CD4-positive, alpha-beta T cell treated with Interferon gamma for 1 hour (primary cell): ENCODE measurements at places on chromosomes 16 and 17.

DNA sequence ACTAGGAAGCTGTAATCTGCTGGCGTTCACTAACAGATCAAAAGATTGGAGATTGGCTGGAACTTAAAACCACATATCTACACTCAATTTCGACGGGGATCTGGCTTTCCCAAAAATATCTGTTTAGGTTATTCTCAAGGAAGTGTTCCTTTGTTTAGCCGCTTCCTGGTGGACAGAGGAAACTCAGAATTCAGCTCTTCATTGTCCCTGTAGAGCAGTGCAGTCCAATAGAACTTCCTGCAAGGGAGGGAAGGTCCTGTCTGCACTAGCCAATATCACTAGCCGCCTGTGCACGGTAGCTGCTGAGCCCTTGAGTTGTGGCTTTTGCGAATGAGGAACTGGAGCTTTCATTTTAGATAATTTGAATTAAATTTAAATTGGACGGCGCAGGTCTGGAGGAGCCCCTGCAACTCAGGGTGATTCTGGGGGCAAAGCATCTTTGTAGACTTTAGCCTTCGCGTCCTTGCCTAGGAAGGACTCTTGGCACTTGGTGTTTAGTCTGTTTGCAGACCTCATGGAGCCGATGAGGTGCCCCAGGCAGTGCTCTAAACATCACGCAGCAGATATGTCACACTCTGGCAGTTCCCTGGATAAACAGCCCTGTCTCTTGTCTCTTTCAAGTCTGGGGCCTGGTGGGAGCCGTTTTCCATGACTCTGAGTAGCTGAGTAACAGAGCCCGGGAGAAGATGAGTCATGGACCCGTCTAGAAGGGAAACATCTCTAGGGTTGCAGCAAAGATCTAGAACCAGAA lies 122.2 kb downstream of the CCDC182 start:
- DNase-seq: no peak

DNA sequence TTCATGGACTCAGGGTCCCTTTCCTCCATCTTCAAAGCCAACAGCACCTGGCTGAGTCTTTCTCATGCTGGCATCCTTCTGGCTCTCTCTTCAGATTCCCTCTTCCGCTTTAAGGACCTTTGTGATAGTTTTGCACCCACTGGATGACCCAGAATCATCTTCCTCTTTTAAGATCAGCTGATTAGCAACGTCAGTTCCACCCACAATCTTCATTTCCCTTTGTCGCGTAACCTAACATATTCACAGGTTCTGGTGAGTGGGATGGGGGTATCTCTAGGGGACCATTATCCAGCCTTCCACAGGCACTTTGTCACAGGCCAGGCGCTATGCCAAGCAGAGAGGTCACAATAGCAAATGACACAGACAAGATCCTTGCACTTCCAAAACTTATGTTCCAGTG lies 593.8 kb downstream of the MAF start:
- DNase-seq: no peak

DNA sequence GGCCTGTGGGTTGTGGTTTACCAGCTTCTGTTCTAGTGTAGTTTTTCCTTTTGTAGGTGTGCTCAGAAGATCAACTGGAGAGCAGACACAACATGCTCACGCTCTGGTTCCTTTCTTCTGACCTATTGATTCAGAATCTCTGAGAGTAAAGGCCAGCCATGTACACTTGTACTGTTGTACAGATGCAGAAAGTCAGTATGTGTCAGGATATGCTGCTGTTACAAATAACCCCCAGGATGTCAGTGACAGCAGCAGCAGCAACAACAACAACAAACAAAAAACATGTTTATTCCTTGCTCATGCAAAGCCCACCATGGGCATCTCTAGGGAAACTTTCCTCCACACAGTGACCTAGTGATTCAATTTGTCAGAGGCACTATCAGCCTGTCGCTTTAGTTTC lies 154.8 kb upstream of the RBFOX1 start:
- DNase-seq: no peak

DNA sequence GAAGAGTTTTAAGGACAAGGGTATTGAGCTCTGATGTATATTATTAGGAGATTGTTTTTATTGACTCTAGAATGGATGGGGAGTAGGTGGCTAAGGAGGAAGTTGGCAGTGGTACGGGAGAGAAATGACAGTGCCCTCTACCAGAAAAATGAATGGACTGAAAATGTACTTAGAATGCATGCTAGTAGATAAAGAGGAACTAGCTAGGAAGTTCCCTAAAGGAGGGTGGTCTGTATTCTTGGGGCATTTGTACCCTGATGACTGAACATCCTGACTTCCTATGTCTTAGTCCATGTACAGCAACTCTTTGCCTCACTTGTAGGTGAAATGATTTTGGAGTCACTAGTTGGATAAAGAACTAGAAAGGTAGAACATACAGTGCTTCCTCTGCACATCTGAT lies 581.5 kb upstream of the RBFOX1 start:
- no peak for DNase-seq

DNA sequence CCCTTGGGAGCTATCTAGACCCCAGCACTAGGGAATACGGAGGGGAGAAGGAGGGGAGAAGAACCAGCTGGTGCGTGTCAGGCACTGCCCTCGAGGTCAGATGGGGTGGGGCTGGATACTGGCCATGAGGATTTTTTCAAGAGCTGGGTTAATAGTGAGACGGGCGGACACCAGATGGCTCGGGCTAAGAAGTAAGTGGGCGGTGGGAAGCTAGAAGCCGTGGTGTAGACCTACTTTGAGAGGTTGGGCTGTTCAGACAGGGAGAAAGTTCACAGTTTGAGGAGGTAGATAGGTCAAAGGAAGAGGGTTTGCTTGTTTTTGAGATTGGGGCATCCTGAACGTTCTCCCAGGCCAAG lies 303.8 kb downstream of the SEC14L1 start:
- no peak for DNase-seq

DNA sequence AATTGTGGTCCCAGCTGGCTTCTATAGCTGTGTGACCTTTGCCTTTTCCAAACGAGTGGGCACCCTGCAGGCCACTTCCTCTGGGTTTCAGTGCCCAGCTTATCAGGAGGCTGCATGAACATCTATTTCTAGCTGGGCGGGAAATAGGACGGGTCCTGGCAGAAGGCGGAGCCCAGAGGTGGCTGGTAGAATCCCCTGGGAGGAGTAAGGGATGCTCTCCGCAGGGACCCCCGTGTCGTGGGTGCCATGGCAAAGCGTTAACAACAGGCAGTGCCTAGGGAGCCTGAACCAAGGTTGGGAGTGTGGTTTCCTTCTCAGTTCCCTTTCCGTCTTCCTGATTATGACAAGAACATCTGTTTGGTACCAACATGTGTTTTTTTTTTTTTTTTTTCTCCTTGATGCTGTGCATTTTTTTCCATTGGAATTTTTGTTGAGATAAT lies 58.2 kb downstream of the PLCG2 start:
- DNase-seq: no peak

DNA sequence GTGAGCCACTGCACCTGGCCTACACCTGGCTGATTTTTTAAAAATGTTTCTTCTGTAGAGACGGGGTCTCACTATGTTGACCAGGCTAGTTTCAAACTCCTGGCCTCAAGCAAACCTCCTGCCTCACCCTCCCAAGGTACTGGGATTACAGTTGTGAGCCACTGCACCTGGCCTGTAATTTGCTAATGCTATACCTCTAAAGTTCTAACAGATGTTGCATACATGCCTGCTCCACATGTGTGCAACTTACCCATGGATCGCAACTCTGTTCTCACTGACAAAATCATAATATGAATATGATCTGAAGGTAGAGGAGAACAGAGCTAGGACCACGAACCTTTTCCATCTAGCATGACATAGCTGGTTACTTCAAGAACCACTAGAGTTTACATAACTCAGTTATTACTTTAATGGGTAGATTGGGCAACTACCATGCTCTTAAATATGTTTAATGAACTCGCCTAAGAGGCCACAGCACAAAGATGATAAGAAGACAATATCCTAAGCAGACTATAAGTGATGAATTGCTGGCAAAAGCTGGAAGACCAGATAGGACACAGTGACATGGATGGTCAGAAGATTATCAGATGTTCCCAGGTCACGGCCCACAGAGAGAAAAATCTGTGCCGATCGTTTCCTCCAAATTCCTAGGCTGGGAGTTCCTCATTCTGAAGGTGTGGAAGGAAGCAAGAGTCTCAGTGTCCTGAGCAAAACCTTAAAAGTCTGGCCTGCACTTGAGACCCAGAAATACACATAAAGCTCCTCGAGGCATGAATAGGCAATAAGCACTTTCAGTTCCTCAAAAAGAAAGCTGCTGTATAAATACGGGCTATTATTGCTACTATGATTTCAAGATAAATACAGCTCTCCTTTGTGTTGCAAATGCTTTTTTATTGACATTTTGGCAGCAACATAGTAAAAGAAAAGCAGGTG lies 53.6 kb upstream of the ICAM2 start:
- no peak for DNase-seq

DNA sequence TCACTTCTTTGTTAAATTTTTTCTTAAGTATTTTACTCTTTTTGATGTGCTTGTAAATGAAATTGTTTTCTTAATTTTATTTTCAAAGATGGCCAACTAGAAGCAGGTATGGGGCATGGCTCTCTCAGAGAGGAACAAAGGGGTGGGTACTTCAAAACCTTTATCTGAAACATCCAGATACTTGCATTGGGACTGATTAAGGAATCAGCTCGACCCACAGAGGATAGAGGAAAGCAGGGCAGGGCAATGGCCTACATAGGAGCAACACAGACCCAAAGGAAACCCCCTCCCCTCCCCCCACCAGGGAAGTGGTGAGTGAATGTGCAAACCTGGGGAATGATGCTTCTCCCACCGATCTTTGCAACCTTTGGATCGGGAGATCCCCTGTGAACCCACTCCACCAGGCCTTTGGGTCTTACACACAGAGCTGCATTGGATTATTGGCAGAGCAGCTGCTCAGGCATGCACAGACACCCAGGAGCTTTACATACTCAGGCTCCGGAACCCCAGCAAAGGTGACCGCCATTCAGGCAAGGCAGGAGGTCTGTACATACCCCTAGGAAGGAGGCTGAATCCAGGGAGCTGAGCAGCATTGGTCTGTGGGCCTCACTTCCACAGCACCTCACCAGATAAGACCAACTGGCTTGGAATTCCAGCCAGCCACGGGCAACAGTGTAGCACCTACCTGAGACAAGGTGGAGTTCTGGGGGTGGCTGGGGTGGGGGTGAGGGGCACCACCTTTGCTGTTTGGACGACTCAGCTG lies 3.0 kb upstream of the CCR7 start:
- no peak for DNase-seq

GRCh38 chr16:70594569-70594968 lies 51.8 kb upstream of the IL34 start:
- DNase-seq: no peak

GRCh38 chr17:72295916-72296315 lies 175.1 kb downstream of the SOX9 start:
- no peak for DNase-seq

GRCh38 chr16:50102051-50102746 lies 36.4 kb downstream of the HEATR3 start:
- no peak for DNase-seq

GRCh38 chr16:78303946-78304345 lies 204.5 kb downstream of the WWOX start:
- no peak for DNase-seq

GRCh38 chr17:37134050-37134449 lies 185.3 kb downstream of the AATF start:
- no peak for DNase-seq

DNA sequence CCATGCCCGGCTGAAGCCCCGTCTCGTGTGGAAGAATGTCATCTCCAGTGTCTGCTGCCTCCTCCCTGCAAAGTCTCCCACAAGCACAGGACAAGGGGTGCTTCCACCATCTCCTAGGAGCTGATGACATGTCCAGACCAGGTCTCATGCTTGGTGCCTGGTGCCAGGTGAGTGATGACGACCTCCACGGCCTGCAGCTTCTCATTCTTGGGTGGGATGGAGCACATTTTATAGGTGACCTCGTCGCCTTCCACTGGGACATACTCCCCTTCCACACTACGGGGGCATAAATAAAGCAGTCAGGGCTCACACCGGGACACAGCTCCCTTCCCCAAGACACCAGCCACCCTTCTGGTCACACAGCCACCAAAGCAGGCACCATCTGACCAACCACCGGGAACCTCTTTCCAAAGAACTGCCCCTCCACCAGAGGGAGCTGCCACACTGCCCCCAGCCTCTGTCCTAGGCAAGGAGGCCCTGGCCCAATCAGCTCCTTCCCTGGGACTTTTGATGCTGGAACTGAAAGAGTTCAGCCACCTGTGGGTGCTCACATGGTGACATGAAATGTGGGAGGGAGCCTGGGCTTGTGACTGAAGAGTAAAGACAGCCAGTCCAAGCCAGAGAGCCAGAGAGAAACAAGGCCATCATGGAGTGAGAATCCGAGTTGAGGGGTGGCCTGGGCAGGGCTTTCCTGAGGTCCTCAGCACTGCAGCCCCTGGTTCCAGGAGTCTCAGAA lies 13.6 kb downstream of the CARHSP1 start:
- DNase-seq: no peak

GRCh38 chr17:82373731-82374625 lies 2.4 kb downstream of the UTS2R start:
- DNase-seq: no peak

DNA sequence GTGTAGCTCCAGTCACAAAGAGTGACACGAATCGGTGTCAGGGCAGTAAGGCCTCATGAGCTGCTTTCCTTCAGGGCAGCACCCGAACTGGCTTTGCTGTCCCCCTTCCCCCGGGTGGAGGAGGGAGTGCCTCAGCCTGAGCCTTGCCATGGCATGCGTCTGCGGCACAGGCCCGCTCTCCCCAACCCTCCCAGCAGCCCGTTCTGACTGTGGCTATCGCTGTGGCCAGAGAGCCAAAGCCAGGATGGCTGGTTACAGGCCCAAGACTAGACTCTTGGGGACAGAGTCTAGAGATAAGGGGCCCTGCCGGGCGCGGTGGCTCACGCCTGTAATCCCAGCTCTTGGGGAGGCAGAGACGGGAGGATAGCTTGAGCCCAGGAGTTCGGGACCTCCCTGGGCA lies 25.9 kb downstream of the CLUH start:
- no peak for DNase-seq

DNA sequence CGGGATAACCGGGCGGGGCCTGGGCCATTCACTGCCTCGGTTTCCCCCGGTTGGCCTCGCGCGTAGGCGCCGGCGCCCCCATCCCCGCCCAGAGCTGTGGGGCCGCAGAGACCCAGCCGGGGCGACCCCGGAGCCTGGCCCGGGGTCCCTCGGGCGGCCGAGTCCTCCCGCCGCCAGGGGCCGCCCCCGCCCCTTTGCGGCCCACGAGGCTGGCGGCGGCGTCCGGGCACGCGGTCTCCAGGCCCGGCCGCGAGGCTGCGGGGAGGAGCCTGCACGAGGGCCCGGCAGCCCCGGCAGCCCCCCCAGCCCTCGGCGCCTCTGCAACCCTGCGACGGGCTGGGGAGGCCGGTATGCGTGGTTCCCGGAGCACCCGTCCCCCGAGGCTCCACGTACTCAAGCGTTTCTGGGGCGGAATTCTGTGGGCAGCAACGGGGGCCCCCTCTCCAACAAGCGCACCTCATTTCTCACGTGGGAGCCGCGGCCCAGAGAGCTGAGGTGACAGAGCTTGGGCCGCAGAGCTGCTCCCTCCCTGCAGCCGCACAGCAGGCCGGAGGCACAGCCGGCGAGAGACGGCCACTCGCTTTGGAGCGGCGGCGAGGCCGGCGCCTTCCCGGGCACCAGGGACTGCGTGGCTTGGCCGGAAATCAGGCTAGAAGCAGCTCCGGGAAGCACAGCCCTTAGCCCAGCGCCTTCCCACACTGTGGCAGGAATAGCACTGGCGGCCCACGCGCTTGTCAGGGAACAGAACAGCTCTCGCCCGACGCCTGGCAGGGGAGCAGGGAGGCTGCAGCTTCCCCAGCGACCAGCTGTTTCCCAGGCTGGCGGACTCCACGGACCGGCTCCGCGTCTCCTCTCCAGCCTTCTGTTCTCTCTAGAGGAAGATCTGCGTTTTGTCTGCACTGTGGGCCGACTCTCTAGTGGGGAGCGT lies 867 bp upstream of the LIMD2 start:
- peak; percentile 58 for DNase-seq

- no peak for DNase-seq
Observed at GRCh38 chr17:79223471-79223870, 148.8 kb downstream of the ENGASE start.
